Activated CD4-positive, alpha-beta T cell treated with anti-CD3 and anti-CD28 coated beads, Interleukin-2, amount 50 U/mL, for 1 hour (primary cell): ENCODE measurements at places on chromosomes 1 and 21.

DNA sequence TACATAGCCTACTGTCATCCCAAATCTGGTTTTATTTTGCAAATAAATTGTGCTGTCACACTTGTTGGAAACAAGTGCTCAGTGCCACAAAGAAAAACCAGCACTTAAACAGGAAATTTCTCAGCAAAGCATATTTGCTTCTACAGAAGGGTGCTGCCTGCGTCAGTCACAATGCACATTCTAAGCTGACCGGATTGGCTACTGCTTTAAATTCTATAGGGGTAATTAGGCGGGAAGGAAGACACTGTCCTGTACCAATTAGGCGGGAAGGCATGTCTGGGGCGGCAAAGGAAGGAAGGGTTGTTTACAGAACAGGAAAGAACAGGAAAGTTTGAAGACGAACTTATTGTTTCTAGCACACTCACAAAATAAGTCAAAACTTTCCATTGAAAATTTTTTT is 2.8 kb downstream of the IFI16 start:
- DNase-seq: peak; percentile 29

GRCh38 chr1:25737130-25737529 is 62.9 kb upstream of the SELENON start:
- DNase-seq: no peak

GRCh38 chr1:233102341-233102740 is 151.9 kb downstream of the NTPCR start:
- DNase-seq: no peak

- no peak for DNase-seq
These were observed 1.5 kb downstream of the EDEM3 start for GRCh38 chr1:184753117-184753516.

DNA sequence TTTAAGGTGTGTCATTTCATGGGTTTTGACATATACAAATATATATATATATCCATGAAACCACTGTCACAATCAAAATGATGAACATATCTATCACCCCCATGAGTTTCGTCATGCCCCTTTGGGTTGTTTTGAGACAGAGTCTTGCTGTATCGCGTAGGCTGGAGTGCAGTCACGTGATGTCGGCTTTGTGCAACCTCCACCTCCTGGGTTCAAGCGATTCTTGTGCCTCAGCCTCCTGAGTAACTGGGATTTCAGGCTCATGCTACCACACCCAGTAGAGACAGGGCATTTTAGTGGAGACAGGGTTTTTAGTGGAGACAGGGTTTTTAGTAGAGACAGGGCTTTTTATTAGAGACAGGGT is 8.0 kb downstream of the HJV start:
- DNase-seq: no peak

- DNase-seq: no peak
These were observed 572 bp downstream of the LPGAT1 start for GRCh38 chr1:211830055-211830327.

DNA sequence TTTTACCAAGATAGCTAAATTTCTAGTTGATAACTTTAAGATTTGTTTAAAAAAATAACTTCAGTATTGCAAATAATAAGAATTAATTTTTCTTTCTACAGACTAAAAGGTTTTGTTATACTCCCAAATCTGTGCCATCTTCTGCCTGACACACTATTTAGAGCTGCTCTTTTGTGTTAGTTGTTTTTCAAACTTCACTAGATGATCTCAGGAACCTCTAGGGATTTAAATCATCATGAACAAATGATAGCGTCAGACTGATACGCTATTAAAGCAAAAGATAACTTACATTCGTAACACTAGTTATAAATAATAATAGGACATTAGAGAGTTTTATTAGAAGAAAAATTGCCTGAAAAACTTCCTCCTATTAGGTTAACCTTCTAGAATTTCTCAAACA is 243.1 kb upstream of the CXADR start:
- no peak for DNase-seq

- peak; percentile 47 for DNase-seq
These were observed 45.1 kb downstream of the SLC2A1 start for GRCh38 chr1:42913426-42914091.

DNA sequence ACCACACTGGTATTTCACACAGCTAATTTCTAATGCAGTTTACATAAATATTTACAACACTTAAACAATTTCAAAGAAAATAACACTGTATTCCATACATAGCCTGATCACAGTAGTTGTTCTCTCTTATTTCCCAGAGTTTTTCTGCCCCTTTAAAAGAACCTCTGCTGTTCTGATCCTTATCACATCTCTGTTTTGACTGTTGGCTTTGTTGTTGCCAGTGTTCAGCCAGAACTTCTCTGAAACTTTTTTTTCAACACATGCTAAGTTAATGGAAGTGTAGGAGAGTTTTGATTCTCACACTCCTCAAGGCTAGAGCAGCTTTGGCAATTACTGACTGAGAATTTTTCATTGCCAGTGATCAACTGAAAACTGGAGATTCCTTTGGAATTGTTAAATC is 11.1 kb downstream of the SELE start:
- DNase-seq: no peak
